Umbilical cord (tissue), 2 donors: ENCODE measurements at places on chromosomes 2 and 18.

DNA sequence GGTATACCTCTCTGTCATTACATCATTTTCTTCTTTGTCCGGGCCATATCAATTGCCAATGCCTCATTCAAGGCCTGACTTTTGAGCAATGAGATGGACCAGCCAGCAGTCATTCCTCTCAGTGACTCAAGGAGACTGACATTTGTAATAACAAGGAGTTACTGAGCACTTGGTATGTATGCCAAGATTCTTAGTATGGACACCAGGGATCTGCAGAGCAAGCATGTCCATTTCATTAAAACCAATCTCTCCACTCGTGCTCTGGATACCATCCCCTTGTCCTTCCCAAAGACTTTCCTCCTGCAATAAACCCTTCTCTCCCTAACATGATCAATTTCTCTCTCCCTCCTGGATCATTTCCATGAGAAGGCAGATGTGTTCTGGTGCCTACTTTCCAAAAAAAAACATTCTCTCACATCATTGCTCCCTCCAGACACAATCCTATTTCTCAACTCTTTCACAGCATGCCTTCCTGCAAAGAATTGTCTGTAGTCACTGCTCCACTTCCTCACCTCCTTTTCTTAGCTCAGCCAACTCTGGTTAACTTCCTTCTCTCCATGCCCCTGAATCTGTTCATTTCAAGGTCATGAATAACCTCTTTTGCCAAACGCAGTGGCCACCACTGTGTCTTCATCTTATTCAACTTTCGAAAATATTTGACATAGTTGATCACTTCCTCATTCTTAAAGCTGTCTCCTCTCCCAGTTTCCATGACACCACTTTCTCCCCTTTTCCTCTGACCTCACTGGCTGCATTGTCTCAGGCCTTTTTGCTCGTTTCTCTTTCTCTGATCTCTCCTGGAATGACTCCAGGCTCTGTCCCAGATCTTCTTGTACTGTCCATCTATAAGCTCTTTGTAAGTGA, 102.8 kb upstream of the CYP1B1 start:
- DNase-seq: peak; percentile 56

- no peak for DNase-seq
These were observed 68.1 kb upstream of the TMEM247 start for GRCh38 chr2:46411245-46411641.

DNA sequence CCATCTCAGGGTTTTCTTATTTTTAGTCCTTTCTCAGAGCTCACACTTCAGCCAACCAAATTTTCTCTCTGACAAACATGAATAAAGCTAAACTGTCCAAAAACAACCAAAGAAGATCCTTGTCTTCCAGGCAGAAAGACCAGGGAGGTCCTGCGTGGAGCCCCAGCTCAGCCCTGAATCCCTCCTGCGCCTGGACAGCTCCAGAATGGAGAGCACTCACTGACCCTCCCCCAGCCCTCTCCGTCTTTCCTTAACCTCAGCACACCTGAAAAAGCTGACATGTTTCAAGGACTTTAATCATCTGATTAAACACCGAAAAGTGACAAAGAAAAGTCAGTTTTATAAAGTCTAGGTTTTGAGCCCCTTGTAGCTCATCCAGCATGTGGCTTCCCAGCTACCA, 22.9 kb upstream of the GNAL start:
- DNase-seq: no peak

GRCh38 chr18:78670778-78671391, 308.7 kb upstream of the SALL3 start:
- DNase-seq: no peak

GRCh38 chr2:23925702-23926289, 1.1 kb downstream of the ATAD2B start:
- peak; percentile 82 for DNase-seq

DNA sequence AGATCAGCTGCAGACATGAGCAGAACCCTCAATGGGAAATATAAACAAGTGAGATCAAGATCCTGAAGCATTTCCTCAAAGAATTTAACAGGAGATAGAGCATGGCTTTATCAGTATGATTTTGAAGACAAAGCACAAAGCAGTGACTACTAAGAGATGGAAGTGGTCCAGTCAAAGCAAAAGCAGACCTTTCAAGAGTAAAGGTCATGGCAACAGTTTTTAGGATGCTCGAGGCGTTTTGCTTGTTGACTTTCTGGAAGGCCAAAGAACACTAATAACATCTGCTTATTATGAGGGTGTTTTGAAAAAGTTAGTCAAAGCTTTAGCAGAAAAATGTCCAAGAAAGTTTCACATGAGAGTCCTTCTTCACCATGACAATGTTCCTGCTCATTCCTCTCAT, 128.5 kb downstream of the KCNE4 start:
- no peak for DNase-seq

DNA sequence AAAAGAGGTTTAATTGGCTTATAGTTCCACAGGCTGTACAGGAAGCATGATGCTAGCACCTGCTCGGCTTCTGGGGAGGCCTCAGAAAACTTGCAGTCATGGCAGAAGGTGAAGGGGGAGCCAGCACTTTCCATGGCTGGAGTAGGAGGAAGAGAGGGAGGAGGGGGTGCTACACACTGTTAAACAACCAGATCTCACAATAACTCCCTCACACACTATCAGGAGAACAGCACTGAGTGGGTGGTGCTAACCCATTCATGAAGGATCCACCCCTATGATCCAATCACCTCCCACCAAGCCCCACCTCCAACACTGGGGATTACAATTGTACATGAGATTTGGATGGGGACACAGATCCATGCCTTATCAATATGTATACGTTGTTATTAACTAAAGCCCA, 85.1 kb downstream of the PPP1R1C start:
- no peak for DNase-seq

DNA sequence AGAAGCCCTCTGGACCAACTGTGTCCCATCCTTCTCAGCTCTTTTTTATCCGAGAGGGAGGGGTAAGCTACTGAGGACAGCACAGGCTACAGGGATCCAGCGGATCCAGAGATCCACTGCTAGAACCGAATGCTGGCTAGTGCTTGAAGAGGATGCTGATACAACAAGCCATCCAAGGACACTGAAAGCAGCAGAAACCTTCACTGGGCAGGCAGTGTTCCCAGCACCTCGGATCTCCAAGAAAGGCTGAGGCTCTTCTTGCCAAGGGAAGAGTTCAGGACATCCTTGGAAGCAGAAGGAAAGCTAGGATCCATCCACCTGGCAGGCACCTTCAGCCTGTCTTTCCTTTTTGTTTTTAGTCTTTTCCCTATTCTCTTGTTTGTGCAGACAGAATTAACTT, 13.2 kb upstream of the FHOD3 start:
- DNase-seq: no peak

DNA sequence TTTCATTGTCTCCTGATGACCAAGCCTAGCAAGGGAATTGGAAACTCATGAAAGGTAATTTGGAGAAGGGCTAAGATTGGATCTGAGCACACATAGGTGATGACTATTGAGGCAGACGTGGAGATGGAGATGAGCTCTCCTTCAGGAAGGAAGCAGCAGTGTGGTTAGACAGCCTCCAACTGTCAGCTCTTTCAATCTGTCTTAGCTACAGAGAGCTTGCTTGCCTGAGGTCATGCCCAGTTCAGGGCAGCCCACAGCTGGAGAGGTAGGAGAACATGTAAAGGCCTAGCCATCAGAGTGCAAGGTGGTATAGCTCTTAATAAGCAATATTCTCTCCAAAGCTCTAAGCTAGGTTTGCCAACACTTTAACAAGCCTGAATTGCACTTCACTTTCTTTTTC, 79.2 kb downstream of the THSD7B start:
- DNase-seq: no peak

DNA sequence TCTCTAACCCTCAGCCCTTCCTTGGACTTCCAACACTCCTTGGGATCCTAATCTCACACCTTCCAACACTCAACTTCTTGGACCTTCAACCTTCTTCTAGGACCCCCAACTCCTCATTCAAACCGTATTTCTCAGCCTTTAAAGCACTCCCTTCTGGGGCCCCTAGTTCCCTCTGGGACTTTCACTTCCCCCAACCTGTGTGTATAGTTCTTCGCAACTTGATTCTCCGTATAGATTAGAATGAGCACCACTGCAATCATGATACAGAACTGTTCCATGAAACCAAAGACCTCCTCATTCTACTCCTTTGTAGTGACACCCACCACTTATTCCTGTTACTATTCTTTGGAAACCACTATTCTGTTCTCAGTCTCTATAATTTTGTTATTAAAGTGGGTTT, 62.0 kb upstream of the NFU1 start:
- peak; percentile 15 for DNase-seq

- DNase-seq: no peak
These were observed 267.2 kb downstream of the FBXO15 start for GRCh38 chr18:73880387-73880786.

DNA sequence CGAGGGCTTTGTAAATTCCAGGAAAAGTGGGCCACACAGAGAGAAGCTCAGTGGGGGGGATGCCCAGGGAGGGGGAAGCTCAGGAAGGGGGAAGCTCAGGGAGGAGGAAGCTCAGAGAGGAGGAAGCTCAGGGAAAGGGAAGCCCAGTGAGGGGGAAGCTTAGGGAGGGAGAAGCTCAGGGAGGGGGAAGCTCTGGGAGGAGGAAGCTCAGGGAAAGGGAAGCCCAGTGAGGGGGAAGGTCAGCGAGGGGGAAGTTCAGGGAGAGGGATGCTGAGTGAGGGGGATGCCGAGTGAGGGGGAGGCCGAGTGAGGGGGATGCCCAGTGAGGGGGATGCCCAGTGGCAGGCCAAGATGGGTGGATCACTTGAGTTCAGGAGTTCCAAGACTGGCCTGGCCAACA, 821 bp upstream of the CHRNG start:
- DNase-seq: no peak

GRCh38 chr2:108923736-108924579, 65.1 kb downstream of the EDAR start:
- peak; percentile 21 for DNase-seq

GRCh38 chr2:226618875-226619605, 180.6 kb downstream of the IRS1 start:
- peak; percentile 88 for DNase-seq

DNA sequence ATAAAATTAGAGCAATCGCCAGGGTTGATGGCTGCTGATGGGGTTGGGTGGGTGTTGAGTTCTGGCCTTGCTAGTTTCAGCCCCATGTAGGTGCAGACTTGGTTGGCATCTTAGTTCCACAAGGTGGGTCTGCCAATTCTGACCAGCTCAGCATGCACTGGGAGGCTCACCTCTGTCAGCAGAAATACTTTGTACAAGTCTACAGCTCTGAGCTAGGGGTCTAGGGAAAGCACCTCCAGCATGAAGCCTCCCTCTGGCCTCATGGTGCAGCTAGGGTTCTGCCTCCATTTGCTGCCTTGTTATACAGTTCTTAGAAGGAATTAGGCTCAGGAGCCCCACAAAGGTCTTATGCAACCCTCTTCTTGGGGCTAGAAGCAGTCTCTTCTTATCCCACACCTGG, 278.9 kb upstream of the HDAC4 start:
- no peak for DNase-seq

DNA sequence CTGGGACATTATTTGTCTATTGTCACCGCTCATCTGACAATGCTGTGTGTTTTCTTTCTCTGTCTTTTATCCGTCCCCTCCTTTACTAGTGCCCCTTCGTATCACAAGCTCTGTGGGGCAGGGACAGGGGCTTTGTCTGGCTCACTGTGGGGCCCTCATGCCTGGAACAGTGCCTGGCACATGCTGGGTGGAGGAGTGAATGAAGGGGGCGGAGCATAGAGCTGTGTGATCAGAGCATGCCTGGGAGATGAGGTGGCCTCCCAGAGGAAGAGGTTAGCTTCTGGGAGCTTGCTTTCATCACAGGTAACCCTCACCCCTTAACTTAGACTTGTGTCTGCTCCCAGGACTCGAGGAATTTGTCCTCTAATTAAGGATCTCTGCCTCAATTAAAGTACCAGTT, 16.4 kb downstream of the MTCL1 start:
- no peak for DNase-seq
